ENCODE measurements at places on chromosomes 11 and 22. TPM values are rescaled to one million over a fixed set of nuclear protein-coding genes. Genes with fewer than 3 reads are reported as not detected.

GRCh38 chr11:8087185-8087584 is 6.2 kb downstream of the TUB start:
- DNase-seq = no peak

DNA sequence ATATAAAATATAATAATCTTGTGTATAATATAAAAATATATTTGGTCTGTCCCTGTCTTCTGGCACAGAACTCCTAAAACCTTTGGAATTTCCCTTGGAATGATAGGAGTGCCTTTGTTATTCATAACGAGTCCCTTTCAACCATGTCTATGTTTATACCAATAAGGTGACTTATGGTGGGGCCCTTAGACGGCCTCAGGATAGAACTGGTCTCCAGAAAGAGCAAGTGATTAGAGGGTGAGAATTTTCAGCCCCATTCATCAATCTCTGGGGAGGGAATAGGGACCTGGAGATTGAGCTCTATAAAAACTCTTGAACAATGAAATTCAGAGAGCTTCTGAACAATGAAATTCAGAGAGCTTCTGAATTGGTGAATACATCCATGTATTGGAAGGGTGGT is 18.4 kb upstream of the PICALM start:
- no peak for DNase-seq

DNA sequence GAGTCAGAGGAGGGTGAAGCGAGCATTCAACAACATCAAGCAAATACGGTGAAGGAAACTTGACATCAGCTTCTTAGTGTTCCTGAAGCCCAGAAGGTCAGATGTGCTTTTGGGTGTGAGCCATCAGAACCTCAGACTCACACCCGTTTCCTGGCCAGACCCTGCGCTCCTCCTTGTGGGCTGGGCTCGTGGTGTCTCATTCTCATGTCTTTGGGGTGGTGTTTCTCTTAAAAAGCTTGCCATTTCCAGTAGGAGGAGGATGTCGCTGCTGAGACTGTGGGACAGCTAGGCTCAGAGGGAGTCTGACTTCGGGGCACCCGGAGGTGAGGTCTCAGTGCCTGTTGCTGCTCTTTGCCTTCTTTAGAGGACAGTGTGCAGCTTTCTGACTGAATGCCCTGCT is 24.2 kb downstream of the PPFIBP2 start:
- no peak for DNase-seq

GRCh38 chr11:116300232-116300631 is 472.6 kb downstream of the BUD13 start:
- DNase-seq = no peak

The OR51I1 gene
- polyA plus RNA-seq = not detected

The ADAMTS15 gene
- polyA plus RNA-seq = 0.96 TPM

DNA sequence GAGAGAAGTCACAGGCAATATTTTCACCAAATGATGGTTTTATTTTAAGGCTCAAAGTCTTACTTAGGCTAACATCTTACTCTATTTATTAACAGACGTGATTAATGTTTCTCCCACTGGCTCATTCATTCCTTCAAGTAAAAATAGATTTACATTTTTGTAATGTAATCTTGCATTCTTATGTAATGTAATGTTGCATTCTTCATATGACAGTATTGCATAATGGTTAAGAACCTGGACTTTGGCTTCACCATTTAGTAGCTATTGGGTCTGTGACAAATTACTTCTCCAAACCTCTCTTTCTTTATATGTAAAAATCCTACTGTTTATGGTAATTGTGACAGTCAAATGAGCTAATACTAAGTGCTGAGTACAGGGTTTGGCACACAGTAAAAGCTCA is 3.3 kb upstream of the DIXDC1 start:
- DNase-seq = no peak

GRCh38 chr11:105152021-105152512 is 12.5 kb upstream of the CARD18 start:
- no peak for DNase-seq

DNA sequence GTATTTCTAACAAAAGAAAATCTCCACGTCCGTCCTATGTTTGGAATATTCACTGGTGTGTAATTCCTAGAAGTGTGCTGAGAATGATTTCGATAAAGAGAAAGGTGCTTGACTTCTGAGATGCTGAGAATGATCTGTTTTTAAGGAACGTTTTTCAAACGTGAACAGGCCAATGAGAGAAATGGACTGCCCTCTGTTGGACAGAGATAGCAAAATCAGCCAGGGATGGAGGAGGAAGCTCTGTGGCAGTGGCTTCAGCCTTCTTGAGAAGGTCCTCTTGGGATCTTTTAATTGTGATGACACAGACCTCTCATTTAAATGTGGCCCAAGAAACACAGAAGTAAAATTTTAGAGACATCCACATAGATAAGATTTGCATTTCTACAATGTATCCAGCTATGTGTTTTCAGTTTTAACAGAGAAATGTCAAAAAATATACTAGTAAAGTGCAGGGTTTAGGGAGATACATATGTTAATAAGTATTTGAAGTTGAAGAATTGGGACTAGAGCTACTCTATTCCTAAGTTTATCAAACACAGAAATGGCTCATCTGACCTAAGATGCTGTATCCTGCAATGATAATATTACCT is 84.0 kb upstream of the RCN1 start:
- DNase-seq = peak; percentile 42

DNA sequence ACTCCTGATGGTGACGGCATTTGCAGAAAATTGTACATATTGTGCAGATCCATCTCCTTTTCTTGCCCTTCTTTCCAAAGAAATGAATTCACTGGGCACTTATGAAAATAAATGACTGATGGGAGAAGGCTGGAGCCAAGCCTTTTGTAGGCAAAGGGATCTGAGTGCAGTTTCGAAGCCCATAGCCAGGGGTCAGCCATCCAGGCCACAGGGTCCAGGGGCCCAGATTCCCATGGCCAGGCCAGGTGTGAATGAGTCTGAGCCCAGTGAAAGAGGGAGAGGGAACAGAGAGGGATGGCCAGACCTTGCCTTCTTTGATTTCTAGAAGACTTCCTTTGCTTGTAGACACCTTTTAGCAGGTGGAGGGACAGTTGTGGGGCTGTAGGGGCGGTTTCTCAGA is 209.1 kb downstream of the KIRREL3 start:
- DNase-seq = no peak

- DNase-seq = no peak
These were observed 32.9 kb upstream of the SLN start for GRCh38 chr11:107744736-107745135.

The PATE4 gene
- polyA plus RNA-seq = not detected

- no peak for DNase-seq
These were observed 2.8 kb downstream of the SMIM38 start for GRCh38 chr11:69158301-69159149.

DNA sequence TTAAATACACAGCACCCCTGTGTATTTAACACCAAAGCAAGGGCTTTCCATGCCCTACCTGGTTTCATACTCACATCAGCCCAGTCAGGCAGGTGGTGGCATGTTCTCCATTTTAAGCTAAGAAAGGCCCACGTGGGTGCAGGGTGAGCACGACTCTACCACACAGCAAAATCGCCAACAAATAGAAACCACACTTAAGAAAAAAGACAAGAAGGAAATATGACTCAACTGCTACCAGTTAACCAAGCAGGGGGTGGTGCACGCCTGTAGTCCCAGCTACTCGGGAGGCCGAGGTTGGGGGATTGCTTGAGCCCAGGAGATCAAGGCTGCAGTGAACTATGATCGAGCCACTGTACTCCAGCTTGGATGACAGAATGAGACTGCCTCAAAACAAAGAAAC is 35.2 kb upstream of the TFIP11 start:
- DNase-seq = no peak

GRCh38 chr22:24761888-24762675 is 12.4 kb downstream of the PIWIL3 start:
- DNase-seq = no peak

DNA sequence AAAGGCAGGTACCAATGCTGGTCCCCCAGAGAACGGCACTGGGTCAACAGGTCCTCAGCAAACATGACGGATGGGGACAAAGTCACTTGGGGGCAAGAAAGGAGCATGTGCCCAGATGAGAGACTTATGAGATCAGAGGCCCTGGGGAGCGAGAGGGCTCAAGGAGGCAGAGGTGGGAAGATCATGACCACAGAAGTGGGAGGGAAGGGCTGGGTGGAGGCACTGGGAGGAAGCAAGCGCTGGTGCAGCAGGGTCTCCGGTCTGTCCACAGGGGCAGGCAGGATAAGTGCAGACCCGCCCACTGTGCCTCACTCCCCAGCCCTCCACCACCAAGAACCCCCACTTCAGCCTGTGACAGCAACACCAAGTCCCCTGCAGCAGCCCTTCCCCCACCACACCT is 10.9 kb downstream of the ELFN2 start:
- DNase-seq = no peak

- DNase-seq = no peak
These were observed 60.3 kb downstream of the IRAG1 start for GRCh38 chr11:10633261-10633660.

The VPS51 gene
- polyA plus RNA-seq = 59.1 TPM

- no peak for DNase-seq
These were observed 23.0 kb upstream of the ME3 start for GRCh38 chr11:86695373-86695772.

The APLNR gene
- polyA plus RNA-seq = 0.03 TPM

DNA sequence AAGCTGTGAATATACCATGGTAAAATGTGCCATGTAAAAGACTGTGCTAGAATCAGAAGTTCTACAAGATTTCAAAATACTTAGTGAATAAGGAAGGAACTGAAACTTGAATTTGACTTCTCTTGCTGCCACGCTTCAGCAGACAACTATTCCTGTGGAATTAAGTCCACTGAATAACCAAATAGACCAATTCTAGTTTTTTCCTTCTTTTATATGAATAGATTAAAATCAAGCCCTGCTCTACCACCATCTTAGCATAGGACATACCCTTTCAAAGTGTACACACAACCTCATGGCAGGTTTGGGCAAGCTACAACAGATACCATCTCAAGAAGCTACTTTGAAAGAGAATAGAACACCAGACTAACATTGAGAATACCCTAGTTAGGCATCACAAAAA is 23.4 kb upstream of the CLNS1A start:
- DNase-seq = no peak

DNA sequence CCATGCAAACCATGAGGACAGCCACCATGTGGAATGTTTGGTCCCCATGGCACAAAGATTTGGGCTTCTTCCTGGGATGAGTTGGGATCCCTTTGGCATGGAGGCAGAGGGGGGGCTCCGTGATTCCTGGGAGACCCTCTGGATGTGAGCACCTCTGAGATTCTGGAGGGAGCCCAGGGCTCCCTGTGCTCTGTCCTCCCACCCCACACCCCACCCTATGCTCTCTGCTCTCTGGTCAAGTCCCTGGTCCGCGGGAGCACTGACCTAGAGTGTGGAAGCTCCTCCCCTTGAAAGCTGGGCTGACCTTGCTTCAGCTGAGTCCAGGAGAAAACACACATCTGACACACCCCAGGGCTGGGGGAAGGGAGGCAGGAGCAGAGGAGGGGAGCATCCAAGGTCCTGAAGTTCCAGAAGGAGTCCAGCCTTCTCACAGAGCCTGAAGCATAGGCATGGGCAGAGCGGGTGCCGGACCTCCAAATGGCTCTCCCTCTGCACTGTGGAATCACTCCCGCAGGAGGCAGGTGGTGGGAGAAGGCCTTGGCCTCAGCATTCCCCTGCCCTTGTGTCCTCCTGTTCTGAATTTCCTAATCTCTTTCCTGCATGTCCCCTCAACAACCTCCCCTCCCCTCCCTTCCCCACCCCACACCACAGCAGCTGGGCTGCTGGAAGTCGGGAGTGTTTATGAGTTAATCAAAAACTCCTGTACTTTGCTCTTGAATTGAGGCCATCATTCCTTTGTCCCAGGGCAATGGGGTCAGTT is 25.7 kb upstream of the OAF start:
- DNase-seq = peak; percentile 68

The LINC01488 gene
- not detected for polyA plus RNA-seq

The ALX4 gene
- under 0.01 TPM for polyA plus RNA-seq

GRCh38 chr11:38160433-38160832 is 1562.4 kb upstream of the RAG2 start:
- no peak for DNase-seq

DNA sequence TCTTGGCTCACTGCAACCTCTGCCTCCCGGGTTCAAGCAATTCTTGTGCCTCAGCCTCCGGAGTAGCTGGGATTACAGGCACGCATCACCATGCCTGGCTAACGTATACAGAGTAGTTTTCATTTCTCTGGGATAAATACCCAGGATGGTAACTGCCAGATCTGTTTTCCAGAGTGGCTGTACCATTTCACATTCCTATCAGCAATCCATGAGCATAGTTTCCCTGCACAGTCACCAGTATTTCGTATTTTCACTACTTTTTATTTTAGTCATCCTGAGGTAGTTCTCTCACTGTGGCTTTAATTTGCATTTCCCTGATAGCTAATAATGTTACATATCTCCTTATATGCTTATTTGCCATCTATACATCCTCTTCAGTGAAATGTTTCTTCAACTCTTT is 11.0 kb upstream of the SCARF2 start:
- DNase-seq = no peak

The ANO9 gene
- polyA plus RNA-seq = 0.06 TPM

The ZBED4 gene
- polyA plus RNA-seq = 7.9 TPM

DNA sequence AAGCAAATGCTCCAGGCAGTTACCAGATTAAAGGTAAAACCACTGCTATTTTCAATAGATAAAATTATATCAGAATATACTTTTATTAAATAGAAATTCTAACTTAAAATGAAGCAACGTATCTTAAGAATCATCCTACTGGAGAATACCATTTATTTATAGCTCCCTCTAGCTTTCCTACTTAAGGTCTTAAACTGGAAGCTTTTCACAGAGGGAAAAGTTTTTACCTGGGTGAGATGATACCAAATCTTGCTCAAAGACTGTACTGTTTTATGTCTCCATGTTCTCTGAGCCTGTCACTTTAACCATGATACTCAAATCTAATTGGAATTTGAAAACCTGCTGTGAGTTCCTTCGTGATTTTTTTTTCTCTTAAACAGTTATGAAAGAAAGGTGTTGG is 291.8 kb downstream of the AASDHPPT start:
- no peak for DNase-seq

DNA sequence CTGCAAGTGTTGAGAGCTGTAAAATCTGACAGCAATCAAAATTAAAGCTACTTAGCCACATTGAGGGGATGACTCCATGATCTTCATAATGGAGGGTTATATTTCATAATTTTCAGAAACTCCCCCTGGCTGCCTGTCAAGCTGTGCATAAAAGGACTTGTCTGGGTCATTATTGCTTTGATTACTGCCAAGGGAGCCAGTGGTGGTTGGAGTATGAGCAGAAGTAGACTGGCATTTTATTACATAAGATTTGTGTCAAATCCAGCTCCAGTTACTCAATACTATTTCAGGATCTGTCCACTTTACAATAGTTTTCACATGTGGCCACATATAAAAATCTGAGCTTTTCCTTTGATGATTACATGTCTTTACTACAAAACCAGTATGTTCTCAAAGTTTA is 108.9 kb upstream of the SLC5A12 start:
- DNase-seq = no peak

GRCh38 chr11:110251836-110252235 is 44.6 kb downstream of the RDX start:
- DNase-seq = no peak
